ENCODE measurements at places on chromosomes 5 and 9.

GRCh38 chr9:3850098-3850497, 324.3 kb upstream of the RFX3 start:
- no peak for DNase-seq

GRCh38 chr5:128681764-128682592, 143.9 kb upstream of the FBN2 start:
- no peak for DNase-seq

GRCh38 chr9:134378901-134379338, 52.7 kb downstream of the RXRA start:
- DNase-seq: peak; percentile 5

DNA sequence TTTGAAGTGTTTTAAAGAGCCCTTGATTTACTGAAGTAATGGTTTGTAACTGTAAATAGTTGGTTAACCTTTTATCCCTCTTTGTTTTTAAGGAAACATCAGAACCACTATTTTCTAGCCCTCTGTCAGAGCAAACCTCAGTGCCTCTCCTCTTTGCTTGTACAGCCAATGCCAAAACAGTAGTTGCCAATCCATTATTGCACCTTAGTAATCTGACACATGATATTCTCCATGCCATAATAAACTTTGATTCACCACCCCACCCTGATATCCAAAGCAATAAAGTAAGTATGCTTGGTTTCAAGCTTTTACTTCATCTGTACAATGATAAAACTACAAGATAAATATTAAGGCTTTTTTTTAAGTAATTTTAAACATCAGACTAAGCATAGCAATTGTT, 100.8 kb downstream of the DMXL1 start:
- DNase-seq: no peak

DNA sequence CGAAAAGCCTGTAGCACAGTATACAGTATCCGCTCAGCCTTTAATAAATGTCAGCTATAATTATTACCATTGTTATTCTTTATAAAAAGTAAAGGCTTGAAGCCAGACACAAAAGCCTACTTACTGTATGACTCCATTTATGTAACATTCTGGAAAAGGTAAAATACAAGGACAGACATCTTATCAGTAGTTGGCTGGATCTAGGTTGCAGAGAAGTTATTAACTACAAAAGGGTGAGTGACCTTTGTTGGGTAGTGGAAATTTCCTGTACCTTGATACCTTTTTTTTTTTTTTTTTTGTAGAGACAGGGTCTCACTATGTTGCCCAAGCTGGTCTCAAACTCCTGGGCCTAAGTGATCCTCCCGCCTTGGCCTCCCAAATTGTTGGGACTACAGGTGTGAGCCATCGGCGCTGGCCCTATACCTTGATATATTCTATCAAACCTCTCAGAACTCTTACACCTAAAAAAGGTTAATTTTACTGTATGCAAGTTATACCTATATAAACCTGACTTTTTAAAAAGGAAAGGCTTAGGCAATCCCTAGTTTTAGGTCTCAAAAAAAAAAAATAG, 6.0 kb downstream of the HDAC3 start:
- no peak for DNase-seq

Measured in NCI-H2081 (cell line).